ENCODE measurements at places on chromosomes 1 and 21.

DNA sequence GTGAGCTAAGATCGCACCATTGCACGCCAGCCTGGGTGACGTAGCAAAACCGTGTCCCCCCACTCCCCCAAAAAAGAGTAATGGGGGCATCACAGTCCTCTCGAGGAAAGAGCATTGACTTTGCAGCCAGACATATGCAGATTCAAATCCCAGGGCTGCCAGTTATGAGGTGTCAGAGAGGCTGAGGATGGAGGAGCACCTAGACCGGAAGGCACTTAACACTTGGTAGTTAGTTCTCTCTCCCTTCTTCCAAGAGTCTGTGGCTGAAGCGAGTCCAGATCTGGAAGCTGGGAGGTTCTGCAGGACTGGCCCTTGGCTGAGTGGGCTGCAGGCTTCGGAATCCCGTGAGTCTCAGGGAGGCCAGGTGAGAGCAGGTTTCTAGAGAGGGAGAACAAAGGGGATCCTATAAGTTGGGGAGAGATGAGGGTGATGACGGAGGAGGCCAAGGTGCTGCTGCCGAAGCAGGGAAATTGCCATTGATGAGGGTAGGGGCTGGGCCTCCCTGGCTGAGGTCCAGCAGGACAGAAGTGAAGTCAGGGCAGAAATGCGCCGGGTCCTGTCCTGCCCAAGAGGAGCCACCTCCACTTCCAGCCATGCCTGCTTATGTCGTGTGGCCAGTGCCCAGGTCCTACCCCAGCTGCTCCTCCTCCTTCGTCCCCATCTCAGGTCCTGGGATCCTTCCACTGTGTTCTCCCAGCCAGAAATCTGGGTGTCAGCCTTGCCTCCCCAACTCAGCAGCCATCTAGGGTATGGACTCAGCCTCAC is 13.3 kb upstream of the SPOCD1 start:
- DNase-seq, result no peak

DNA sequence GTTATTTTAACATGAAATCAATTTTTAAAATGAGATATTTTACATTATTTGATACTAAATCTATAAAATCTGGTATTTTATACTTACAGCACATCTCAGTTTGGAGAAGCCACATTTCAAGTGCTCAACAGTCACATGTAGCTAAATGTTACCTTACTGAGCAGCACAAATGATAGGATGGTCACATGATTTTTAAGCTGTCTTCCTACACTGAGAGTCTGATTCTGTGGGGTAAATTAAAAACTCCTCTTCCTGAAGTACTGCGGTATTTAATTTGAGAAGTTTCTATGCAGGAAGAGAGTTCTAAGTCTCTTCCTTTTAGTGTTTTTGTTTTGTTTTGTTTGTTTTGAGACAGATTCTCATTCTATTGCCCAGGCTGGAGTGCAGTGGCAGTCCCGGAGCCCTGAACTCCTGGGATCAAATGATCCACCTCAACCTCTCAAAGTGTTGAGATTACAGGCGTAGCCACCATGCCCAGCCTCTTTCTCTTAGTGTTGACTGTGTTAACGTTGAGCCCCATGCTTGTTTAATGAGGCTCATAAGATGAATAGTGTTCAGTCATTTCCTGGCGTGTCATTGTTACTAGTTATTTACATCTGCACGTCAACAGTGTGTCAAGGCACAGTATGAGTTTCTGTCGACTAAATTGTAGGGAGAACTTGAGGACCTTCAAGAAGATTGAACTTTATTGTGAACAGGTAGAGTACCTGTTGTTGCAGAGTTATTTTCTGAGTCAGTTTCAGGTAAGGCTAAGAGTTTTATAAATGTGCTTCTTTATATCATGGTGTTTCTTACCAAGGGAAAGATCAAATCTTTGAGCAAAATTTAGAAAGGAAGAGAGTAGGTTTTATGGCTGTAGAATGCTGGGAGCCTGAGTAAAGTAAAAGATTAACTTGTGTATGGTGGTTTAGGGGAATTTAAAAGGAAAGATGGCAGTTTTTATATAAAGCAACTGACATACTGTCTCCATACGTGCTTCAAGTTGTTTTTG is 3.3 kb downstream of the CNST start:
- DNase-seq, result peak; percentile 82

DNA sequence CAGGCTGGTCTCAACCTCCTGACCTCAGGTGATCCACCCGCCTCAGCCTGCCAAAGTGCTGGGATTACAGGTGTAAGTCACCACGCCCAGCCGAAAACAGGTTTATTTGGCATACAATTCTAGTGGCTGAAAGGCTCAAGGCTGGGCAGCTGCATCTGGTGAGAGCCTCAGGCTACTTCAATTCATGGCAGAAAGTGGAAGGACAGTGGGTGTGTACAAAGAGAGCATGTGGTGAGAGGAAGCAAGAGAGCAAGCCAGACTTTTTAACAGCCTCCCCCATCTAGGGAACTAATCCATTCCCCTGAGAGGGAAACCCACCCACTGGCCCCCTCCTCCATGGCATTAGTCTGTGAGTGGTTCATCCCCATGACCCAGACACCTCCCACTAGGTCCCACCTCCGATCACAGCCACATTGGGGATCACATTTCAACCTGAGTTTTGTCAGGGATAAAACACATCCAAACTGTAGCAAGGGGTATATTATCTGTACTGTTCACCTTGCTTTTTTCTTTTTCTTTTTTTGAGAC is 9.5 kb downstream of the BMP8A start:
- DNase-seq, result peak; percentile 100

- no peak for DNase-seq
These were observed 577.4 kb downstream of the LMO4 start for GRCh38 chr1:87906078-87906477.

- no peak for DNase-seq
These were observed 22.4 kb upstream of the GNG4 start for GRCh38 chr1:235671992-235672391.

DNA sequence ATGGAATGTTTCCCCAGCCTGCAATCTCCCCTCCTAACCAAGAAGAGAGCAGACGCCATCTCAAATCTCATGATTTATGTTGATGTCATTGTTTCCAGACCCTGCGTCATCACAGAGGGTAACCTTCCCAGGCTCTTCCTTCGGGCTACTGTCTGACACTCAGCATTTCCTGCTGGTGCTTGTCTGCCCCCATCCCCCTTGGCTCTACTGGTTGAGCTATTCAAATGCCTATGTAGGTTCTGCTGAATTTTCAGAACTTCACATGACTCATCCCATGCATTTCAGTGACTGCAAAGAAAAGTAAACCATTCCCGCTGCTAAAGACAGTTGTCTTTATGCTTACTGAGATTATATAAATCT is 24.8 kb upstream of the ITPKB start:
- no peak for DNase-seq

DNA sequence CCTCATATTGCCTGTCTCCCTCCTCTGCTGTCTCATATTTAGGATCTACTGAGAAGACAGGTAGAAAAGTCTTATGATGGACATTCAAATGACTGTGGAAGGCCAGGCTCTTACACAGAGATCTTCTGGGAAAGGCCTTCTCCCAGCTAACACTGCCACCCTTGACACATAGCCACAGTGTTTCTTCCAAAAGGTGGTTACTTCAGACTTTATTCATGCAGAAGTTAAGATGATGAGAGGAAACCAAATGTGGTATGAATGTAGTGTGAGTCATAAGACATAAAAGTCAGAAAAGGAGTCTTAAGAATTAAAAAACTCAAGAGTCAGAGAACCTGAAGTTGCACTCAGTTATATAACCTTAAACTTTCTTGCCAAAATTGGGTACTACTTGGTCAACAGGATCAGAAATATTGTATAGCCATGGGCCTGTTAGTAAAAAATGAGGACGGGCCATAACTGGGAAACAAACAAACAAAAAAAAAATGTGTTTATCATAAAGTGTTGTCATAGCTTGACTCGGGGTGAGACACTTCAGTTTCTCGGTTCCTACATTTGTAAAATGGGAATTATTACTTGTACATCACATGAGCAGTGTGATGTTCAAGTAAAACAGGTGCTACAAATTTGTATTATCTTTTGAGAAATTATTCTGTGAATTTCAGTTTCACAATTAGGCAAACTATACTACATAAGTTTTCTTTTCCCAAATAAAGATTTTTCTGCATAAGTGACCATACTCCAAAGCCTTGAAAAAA is 1.2 kb upstream of the DENND1B start:
- no peak for DNase-seq

DNA sequence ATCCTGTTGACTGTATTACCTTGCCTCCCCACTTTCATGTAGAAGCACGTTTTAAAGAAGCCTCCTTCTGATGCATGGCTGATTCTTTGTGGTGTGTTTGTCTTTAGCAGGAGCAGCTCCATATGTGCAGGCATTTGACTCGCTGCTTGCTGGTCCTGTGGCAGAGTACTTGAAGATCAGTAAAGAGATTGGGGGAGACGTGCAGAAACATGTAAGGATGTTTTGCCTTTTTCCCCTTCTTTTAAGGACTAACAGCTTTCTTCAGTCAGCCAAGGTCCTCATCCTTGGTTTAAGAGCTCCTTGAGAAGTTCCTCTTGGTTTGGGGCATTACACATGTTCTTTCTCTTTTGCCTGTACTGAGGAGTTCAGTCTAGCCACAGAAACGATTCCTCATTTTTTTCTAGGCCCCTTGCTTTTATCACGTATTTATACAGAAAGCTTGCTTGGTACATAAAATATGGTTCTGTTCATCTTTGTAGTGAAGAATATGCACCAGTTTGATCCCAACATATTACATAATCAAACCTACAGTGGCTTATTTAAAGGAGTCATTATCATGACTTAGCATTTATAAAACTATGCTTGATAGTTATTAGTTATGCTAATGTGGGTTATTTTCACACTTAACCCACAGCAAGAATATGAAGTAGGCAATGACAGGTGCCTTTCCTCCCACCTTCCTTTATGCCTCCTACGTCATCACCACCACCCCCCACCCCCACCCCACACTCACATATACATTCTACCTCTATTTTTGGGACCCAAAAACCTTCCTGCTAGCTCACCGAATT is 19.6 kb downstream of the CAP1 start:
- DNase-seq, result no peak

GRCh38 chr1:159007726-159008125 is 2.0 kb upstream of the IFI16 start:
- DNase-seq, result no peak

DNA sequence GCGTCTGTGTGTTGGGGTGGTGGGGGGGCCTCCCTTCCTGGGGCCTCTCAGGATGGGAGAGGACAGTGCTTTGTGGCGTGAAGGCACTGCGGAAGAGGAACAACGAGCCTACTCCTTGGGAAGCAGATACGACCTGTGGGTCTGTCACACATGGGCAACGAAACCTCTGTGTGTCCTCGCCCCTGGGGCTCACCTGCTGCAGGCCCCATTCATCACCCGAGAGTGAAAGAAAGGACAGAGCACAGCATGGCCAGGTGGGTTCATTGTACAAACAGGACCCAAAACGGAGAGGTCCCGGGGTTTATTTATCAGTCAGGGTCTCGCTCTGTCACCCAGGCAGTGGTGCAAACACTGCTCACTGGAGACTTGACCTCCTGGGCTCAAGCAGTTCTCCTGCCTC is 40.1 kb upstream of the LIN9 start:
- no peak for DNase-seq

- DNase-seq, result no peak
These were observed 1.8 kb downstream of the CCDC190 start for GRCh38 chr1:162859191-162859590.

- no peak for DNase-seq
These were observed 65.5 kb downstream of the NID1 start for GRCh38 chr1:235999259-235999925.

GRCh38 chr1:227469708-227470107 is 93.6 kb upstream of the ZNF678 start:
- DNase-seq, result no peak

- no peak for DNase-seq
These were observed 401 bp downstream of the TP73 start for GRCh38 chr1:3652548-3653285.

DNA sequence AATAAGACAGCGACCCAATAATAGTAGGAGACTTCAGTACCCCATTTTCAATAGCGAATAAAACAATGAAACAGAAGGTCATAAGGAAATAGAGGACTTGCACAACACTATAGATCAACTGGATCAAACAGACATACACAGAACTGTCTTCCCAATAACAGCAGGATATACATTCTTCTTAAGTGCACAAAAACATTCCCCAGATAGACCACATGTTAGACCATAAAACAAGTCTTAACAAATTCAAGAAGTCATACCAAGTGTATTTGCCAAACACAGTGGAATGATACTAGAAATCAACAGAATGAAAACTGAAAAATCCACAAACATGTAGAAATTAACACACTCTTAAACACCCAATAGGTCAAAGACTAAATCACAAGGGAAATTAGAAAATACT is 78.0 kb downstream of the LBR start:
- no peak for DNase-seq

DNA sequence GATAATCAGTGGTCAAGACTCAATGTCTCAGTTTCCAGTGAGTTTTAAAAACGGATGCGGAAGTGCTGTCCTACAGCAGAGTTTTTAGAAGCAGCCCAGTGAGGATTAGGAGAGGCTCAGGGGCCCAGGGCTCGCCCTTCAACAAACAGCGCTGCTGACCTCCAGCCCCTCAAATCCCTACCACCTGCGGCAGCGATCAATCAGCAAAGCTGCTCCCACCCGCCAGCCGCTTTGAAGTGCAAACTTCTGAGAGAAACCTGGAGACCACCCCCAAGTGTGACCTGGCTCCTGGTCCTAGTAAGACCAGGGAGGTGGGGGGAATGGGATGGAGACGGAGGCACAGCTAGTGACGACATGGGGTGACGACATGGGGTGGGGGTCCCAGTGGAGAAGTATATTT is 14.4 kb downstream of the ZBTB17 start:
- no peak for DNase-seq

DNA sequence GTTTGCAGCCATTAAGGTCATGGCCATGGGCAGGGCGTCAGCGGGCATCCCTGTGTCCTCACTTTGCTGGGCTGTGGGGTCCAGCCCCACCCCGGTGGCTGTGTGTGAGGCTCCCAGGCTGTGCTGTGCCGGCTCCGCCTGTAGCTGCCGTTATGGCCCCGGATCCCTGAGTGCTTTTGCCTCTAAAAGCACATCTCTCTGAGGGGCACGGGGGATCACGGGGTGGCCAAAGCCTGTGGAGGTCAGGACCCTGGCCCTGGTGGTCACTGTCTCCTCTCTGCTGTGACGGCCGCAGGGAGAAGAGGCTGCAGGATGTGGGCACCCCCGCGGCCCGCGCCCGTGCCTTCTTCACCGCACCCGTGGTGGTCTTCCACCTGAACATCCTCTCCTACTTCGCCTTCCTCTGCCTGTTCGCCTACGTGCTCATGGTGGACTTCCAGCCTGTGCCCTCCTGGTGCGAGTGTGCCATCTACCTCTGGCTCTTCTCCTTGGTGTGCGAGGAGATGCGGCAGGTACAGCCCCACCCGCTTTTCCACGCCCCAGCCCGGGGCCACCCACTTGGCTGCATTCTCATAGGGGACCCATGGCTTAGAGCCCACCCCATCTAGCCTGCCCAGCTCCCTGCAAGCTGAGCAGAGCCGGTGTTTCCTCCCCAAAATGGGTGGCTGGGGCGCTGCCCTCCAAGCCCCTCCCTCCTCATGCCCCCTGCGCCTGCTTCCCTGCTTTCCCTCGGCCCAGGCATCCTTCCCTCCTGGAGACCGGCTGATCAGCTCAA is 48.2 kb downstream of the TRPM2 start:
- no peak for DNase-seq

GRCh38 chr1:231628207-231628876 is 1.8 kb downstream of the DISC1 start:
- no peak for DNase-seq
